ENCODE measurements at places on chromosomes 4 and X.

DNA sequence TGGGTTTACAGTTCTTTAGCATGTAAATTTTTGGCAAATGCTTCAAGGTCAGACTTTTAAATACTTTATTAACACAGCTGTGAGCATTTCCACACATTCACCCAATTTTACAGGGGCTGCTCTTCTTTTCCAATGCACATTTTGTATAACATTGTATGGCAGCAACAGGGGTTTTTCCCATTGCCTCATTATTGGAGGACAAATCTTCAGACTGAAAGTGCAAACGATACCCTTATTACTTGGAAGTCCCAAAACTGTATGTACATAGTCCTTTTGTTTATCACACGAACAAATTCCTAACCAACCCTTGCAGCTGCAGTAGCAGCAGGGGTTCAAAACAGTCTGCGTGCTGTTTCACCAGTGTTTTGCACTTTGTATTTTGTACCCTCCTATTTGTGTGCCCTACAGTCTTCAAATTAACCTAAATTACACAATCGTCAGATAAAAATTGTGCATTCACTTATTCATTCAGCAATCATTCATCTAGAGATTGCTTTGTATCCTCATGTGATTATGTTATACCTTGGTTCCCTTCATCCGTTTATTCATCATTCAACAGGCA, 330.7 kb upstream of the RASGEF1B start:
- DNase-seq = no peak

GRCh38 chrX:133745349-133745748, 240.0 kb downstream of the GPC3 start:
- DNase-seq = no peak

DNA sequence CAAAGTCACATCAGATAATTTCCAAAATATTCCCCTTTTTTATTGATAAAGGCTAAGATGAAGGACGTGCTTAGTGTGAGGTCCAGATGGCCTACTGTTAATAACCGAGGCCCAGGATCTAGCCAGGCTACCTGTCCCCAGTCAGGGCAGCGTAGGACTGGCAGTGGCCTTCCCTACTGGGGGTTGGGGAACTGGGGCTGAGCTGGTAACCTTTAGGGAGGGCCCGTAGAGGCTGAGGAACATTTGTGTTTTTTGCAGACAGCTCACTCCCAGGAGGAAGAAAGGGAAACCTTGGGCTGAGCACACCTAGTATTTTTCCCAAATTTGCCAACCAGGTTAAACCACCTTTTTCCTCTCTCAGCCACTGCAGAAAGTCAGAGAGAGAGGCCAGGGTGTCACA, 59.1 kb downstream of the KLF3 start:
- DNase-seq = no peak

GRCh38 chr4:8219236-8219635, 20.1 kb downstream of the SH3TC1 start:
- no peak for DNase-seq

DNA sequence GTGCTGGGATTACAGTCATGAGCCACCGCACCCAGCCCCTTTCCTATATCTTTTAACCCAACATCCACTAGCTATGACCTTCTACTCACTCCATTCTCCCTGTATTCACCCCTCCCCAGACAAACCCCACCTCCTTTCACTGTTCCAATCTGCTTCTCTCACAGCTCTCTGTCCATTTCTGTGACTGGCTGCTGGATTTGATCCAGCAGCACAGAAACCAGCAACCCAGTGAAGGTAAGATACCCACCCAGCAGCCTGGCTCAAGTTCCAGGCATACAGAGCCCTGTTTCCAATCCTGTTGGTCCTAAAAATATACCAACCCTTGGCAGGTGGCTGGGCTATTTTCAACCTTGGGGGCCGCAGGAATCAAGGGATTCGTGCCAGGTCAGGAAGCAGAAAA, 56.9 kb upstream of the SMIM10 start:
- no peak for DNase-seq

DNA sequence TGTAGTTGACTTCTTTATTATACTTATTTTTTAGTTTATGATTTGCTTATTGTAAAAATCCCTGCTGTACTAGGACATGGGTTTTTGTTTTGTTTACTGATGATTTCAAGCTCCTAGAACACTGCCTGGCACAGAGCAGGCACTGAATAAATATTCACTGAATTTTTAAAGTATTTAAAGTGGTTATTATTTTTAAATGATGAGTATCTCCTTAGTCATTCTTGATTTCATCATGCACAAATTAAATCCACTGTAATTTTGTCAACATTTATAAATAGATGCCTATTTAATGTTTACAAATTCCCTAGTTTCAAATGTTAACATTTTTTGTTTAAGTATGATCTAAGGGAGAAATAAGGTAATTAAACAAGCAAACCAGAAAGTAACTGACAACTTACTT, 367.9 kb upstream of the SLIT2 start:
- no peak for DNase-seq

- no peak for DNase-seq
Observed at GRCh38 chr4:88998001-88998400, 59.0 kb downstream of the FAM13A start.

GRCh38 chr4:176778063-176778462, 14.7 kb downstream of the VEGFC start:
- DNase-seq = no peak

GRCh38 chrX:8668813-8669212, 63.1 kb downstream of the ANOS1 start:
- no peak for DNase-seq

DNA sequence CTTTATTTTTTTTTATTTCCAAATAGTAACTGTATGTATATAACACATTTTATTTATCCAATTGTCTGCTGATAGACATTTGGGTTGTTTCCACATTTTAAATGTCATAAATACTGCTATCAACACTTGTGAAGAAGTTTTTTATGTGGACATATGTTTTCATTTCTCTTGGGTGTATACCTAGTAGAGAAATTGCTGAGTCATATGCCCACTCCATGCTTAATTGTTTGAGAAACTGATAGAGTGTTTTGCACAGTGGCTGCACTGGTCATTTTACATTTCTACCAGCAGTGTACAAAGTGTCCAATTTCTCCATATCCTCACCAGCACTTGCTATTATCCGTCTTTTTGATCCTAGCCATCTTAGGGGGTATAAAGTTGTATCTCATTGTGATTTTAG, 567.8 kb downstream of the GBA3 start:
- DNase-seq = no peak

DNA sequence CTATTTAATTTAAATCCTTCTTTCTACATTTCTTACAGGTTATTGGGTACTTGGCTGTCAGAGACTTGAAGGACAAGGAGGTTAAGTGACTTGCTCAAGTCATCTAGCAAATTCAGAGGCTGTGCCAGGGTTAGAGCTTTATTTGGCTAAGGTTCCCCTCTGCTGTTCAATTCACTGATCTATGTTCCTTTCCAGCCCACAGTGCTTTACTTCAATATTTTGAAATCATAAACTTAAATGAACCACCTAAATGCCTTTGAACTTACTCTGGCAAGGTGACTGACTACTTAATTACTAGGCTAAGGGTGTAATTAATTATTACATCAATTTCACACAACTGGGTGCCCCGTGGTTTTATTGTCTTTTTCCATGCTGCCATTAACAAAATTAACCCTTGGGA, 288.7 kb downstream of the CAMK2D start:
- DNase-seq = no peak

DNA sequence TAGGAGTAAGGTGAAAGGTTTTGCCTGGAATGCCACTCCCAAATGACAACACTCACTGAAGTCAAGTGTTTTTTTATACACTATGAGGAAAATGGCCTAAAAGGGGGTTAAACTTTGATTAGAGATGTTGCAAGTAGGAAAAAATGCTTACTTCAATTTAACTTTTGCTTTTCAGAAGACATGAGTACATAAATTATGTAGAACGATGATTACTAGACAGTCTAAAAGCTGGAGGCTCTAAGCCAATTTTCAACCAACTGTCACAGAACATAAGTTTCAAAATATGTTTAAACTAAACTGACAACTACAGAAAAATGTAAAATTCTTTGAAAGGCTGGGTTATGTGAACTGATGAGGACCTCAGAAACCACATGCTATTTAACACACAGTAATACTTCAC, 83.4 kb downstream of the SHISA3 start:
- DNase-seq = no peak

GRCh38 chrX:43604753-43605152, 51.3 kb upstream of the MAOA start:
- no peak for DNase-seq

DNA sequence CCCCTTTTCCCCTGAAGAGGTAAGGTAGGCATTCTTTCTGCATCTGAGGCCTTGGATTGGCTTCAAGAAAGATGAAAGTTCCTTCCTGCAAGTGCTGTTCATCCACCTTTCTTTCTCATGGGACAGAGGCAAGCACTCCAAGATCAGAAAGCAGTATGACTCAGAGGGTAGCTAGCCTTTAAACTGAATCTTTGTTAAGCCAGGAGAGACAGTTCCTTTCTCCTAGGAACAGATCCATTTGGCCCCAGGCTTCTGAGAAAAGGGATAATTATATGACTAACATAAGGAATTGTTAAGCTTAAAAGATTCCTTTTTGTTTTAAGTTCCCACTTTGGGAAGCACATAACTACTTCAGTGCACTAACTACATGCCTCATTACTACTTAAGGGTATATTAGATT, 192.0 kb downstream of the PPP3CA start:
- DNase-seq = no peak

DNA sequence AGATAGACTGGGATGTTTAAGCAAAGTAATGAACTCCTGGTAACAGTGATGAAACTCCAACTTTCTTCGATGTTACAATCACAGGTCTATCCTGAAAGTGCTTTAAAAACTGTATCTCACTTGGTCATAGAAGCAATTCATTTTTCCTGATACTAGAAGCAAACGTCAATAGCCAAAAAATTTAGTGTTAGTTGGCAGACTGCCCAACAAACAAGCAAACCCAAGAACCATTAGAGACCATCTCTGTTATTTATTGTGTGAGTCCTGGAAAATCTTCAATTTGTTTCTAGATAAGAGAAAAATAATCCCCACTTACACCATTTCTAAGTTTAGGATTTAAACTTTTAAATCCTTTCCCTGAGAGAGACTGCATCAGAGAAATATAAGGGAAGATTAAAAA, 553.9 kb downstream of the INPP4B start:
- no peak for DNase-seq

GRCh38 chrX:148682206-148682605, 181.8 kb downstream of the AFF2 start:
- no peak for DNase-seq

GRCh38 chr4:145618210-145618931, 814 bp upstream of the MMAA start:
- DNase-seq = no peak

- no peak for DNase-seq
Observed at GRCh38 chrX:97021680-97022079, 138.0 kb downstream of the RPA4 start.

GRCh38 chr4:41477181-41477905, 60.6 kb upstream of the LIMCH1 start:
- DNase-seq = no peak

DNA sequence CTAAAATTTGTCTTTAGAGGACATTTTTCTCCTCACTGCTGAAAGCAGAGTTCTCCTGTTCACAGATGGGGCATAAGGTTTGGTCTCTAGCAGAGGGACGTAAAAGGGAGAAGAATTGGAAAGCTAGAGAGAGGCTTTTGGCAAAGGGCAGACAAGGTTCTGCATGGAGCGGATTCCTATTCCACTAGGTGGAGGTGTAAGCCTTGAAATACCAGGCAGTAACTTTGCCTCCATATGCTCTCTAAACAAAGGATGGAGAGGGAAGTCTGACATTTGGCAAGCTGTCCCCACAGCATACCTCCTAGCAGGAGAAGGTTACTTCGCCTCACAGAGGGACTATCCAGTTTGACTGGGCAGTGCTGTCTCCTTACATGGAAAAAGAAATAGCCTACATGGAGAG, 174.7 kb downstream of the DACH2 start:
- DNase-seq = no peak

GRCh38 chr4:123325241-123325681, 71.3 kb upstream of the SPRY1 start:
- no peak for DNase-seq

DNA sequence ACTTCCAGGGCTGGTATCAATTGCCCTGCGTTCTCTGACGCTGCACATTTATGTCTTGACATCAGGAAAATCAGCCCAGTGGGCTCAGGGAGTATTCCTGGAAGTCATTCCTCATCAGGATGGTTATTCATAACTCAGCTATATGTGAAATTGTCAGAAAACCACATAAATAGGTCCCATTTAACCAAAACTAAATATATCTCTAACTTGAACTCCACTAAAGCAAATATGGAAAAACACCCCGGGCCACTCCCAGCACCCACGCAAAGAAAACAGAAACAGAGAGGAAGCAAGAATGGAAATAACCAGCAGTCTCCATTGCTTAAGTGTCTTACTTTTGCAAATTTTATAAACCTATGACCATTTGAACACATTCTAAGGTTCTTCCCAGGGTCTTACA, 112.0 kb downstream of the IRF2 start:
- no peak for DNase-seq

Measured in stimulated activated naive CD4-positive, alpha-beta T cell treated with Interleukin-2 at 50 U/mL for 16 hours (primary cell).